ENCODE measurements at places on chromosomes 5 and 9.

GRCh38 chr9:27090711-27091110, 18.3 kb upstream of the TEK start:
- no peak for DNase-seq

GRCh38 chr9:38164659-38165221, 95.7 kb upstream of the SHB start:
- no peak for DNase-seq

GRCh38 chr5:58505971-58506640, 14.9 kb downstream of the GAPT start:
- DNase-seq, result peak; percentile 70

DNA sequence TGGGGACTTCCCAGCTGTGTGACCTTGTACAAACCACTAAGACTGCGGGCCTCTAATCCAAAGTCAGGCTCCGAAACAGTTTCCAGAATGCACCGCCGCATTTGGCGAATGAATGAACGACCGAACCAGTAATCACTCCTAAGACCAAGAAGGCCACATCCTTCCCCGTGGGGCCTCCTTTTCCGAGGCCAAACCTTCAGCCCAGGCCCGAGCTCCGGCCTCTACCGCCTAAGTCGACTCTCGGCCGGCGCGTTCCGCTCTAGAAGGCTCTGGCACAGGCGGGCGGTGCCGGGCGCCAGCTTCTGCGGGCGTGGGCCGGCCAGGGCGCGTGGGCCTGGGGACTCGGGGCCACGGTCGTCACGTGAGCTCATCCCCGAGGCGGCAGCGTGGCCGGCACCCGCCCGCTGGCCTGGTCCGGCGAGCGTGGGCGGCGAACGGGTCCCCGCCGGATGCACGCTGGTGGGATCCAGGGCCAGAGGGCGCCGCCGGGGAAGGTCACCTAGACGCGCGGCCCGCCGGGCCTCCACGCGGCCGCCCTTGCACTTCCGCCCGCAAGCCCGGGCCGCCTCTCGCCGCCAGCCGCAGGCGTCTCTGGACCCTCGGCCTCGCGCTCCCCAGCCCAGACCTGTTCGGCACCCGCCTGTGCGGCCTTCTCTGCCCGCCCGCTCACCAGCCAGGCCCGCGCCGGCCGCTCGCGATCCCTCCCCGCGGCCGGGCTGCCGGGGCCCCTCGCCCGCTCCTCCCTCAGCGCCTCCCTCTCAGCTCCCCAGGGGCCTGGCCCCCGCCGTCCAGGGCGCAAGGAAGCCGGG, 754 bp downstream of the VDAC1 start:
- DNase-seq, result peak; percentile 17

DNA sequence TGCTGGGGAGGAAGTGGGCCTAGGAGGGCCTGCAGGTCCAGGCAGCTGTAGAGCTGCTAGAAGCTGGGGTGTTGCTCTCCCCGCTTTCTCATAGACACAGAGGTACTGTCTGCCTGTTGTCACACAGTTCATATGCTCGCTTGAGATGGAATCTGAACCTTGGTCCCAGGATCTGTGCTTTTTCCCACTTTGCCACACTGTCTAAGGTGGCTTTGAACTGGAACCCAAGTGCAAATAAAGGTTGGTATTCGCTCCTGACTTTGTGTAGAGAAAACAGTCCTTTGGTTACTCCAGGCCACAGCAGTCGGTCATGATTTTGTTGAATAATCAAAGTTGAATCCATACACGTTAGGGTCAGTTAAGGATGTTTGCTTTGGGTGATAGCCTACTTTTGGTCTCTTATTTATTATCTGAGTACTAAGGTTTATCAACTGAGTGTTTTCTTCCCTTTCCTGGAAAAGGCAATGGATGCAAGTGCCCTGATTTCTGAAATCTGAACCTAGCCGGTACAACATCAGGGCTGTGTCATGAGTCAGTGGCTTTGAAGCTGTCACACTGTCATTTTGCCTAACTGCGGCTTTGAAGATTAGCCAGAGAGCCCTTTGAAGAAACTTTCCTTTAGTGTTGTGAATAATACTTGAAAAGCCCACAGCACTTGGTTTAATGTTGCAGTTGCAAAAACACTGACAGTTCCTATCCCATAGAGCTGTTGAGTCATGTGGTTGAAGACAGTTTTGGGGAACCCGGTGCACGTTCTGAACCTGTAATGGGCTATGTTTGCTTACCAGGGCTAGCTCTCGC, 41.3 kb downstream of the HABP4 start:
- no peak for DNase-seq

DNA sequence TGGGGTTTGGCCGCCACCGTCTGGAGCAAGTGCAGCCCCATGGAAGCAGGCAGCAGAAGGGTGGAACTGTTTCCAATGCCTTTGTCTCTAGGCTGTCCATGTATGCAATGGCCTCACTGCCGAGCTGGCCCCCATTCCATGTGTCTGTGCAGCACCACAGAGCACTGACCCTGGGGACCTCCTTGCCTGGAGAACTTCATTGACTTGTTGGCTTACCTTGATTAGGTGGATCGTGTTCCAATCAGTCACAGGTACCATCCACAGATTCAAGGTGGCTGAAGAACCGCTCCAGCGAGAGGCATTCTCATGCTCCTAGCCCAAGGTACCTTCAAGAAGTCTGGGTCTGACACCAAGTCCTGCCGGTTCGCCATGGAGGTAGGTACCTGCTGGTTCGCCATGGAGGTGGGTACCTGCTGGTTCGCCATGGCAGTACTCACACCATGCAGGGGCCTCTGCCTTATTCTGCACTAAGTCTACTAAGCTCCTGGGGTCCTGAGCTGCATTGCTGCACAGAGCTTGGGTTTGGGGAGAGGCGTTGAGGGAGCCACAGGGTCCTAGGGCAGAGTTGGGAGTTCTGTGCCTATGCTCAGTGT, 358.3 kb upstream of the IRX1 start:
- no peak for DNase-seq

- DNase-seq, result peak; percentile 32
Observed at GRCh38 chr9:126386088-126386487, 59.5 kb downstream of the MVB12B start.

GRCh38 chr5:60395712-60396329, 304.1 kb downstream of the DEPDC1B start:
- DNase-seq, result no peak

GRCh38 chr9:33861917-33862453, 45.0 kb downstream of the UBE2R2 start:
- DNase-seq, result no peak

GRCh38 chr5:102807878-102808502, 52.9 kb downstream of the PAM start:
- no peak for DNase-seq

GRCh38 chr5:8114597-8115266, 245.8 kb downstream of the MTRR start:
- DNase-seq, result no peak

DNA sequence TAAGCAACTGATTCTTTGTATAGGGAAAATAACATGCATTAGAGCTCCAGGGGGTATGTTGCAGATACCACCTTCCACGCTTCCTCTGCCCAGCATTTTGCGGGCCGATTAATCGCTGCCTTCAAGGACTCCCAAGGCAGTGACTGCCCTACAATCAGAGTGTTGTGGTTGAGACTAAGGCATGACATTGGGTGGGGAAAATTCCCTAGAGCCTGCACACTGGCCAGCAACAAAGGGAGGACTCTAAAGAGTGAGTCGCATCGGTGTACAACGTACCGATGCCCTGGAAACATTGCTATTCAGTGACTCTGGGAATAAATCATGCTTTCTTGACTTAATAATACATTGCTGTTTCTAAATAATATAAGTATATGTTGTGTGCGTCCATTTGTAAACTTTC, 119.7 kb downstream of the ZNF462 start:
- no peak for DNase-seq

GRCh38 chr9:69155341-69156030, 18.6 kb upstream of the TJP2 start:
- DNase-seq, result no peak

DNA sequence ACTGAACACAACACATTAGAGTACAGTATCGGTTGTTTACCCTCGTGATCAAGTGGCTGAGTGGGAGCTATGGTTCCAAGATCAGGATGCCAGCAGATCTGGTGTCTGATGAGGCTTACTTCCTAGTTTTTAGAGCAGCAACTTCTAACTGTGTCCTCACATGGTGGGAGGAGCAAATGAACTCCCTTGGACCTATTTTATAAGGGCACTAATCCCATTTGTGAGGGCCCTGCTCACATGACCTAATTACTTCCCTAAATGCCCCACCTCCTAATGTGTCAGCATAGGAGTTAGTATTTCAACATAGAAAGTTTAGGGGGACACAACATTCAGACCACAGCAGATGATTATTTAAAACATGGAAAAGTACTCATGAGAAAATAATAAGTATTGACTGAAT, 111.8 kb downstream of the GCNT1 start:
- DNase-seq, result no peak

- no peak for DNase-seq
Observed at GRCh38 chr9:104882086-104882485, 45.9 kb downstream of the ABCA1 start.

- DNase-seq, result no peak
Observed at GRCh38 chr5:171205375-171205774, 103.7 kb upstream of the TLX3 start.

DNA sequence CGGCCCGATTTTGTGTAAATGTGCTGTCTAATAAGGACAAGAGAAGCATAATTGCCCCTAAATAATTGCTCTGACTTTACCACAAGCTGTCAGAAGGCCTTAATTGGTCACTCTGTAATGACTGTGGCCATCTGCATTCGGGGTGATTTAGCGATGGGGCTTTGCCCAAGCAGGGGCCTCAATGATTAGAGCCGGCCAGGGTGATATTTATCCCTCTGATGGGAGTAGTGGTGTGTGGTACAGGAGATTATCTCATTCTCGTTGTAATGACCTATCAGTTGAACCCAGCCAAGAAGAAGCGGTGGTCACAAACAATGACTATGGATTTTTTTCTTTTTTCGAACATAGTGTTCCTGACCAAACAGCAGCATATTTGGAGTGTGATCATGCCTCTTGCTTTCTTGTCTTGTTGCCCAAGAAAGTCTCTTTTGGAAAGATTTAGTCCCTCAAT, 72.0 kb upstream of the SAP30L start:
- no peak for DNase-seq

GRCh38 chr5:100407053-100407452, 128.1 kb upstream of the FAM174A start:
- DNase-seq, result no peak
